ENCODE measurements at places on chromosomes 2 and 18.

GRCh38 chr2:240762971-240763370, 57.0 kb downstream of the KIF1A start:
- DNase-seq, result no peak

GRCh38 chr2:130300258-130300969, 42.3 kb upstream of the IMP4 start:
- no peak for DNase-seq

- no peak for DNase-seq
Measured at GRCh38 chr2:168514692-168515091, 58.6 kb downstream of the CERS6 start.

DNA sequence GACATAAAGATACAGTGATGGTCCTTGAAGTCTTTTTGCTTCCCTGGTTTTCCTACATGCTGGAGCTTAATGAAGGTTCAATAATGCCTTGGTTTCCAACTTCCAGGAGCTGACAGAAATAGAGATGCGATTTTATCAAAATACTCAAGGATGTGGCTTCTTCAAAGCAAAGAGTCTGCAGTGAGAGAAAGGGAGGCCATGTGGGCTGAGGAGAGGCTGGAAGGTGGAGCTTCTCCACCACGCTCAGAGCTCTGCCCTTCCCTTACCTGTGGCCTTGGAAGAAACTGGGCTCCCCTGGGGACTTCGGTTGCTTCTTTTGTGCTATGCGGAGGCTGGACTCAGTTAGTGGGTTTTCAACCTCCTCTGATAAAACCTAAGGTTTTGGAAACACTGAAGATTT, 175.0 kb upstream of the APCDD1 start:
- no peak for DNase-seq

GRCh38 chr18:36519358-36519757, 221.8 kb downstream of the FHOD3 start:
- DNase-seq, result no peak

DNA sequence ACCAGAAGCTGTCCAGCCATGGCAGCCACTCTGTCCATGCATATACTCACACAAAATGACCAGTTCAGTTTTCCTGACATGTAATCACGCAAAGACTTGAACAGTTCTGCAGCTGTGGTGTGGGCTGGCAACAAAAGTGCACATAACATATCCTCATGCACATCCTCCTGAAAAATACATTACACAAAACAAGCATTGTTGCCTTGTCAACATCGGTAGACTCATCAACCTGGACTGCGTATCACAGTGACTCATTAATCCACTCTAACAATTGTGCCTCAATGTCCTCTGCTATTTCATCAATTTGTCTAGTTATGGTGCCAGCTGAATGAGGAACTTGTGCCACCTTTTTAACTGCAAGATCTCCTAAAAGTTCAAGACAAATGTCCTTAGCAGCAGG, 19.5 kb downstream of the RBKS start:
- no peak for DNase-seq

- DNase-seq, result no peak
Measured at GRCh38 chr18:62918361-62918760, 203.0 kb downstream of the PHLPP1 start.

DNA sequence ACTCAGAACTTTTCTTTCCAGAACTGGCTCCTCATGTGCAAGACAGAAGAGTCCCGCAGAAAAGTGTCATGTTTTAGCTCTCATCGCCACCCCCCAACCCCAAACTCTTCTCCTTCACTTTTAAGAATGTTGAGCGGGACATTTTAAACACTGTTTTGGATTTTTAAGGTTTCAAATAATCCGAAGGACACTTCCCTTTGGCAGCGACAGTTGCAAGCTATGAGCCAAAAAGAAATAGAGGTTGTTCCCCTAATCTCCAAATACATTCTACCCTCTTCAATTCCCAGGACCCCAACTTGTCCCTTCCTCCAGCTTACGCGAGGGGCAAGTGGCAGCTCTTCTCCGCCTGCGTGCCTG, 678 bp upstream of the UBE2E3 start:
- DNase-seq, result no peak

GRCh38 chr18:34283506-34283905, 58.8 kb upstream of the NOL4 start:
- DNase-seq, result no peak

DNA sequence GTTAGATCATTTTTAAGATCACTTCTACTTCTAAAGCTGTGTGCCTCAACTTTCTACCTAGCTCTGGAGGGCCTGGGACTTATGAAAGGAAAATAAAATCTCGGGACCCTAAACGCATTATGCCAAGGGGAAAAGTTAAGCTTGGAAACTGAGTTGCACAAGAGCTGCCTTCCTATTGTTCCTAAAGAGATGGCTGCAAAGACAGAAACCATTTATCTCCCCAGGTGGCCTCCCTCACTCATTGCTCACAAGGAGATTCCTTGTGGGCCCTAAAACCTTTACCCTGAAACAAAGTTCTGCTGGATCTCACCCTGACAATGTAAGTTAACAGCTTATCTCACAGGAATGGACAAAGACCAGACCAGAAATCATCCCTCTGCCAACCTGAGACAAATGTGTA, 26.8 kb downstream of the TUBB6 start:
- no peak for DNase-seq

- no peak for DNase-seq
Measured at GRCh38 chr2:152343426-152343825, 8.5 kb downstream of the FMNL2 start.

- DNase-seq, result no peak
Measured at GRCh38 chr18:8800445-8800844, 95.1 kb downstream of the MTCL1 start.

- no peak for DNase-seq
Measured at GRCh38 chr2:2056531-2056930, 274.5 kb downstream of the MYT1L start.

DNA sequence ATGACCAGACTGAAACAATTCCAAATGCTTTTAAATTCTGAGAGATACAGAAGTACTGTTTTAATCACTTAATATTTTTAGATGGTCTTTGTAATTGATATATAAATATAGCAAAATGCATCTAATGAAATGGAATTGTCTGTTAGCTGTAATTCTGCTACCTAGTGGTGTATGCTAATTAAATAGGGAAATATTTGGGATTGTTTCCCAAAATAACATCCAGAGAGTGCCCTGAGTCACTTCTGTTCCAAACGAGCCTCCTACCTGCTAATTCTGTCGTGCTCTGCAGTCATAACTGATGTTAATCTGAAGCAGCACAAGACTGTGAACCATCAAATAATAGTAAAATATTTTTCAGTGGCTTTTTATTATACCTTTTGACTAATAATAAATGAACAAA, 71.4 kb upstream of the NOSTRIN start:
- no peak for DNase-seq

- DNase-seq, result no peak
Measured at GRCh38 chr18:5539391-5539790, 4.4 kb downstream of the EPB41L3 start.

DNA sequence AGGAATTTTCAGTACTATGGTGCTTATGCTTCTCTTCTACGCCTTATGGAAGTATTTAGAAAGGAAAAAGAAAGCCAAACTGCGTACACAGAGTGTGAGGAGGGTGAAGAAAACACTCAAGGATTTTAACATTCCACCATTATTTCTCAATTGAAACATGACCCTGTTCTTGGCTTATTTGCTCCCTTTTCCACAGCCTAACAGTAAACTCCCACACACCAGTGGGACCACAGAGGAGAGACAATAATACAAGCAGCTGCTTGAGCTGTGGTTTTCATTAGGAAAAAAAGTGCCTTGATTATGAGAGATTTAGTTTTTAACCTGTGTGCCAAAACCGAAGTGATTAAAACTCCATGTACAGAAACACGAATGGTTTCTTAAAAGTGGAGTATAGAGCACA, 134.3 kb downstream of the MEP1B start:
- no peak for DNase-seq

GRCh38 chr2:10864861-10865636, 46.7 kb upstream of the KCNF1 start:
- DNase-seq, result no peak

- no peak for DNase-seq
Measured at GRCh38 chr2:58700591-58700990, 459.5 kb upstream of the FANCL start.

GRCh38 chr2:148167855-148168254, 147.0 kb downstream of the MBD5 start:
- DNase-seq, result no peak

DNA sequence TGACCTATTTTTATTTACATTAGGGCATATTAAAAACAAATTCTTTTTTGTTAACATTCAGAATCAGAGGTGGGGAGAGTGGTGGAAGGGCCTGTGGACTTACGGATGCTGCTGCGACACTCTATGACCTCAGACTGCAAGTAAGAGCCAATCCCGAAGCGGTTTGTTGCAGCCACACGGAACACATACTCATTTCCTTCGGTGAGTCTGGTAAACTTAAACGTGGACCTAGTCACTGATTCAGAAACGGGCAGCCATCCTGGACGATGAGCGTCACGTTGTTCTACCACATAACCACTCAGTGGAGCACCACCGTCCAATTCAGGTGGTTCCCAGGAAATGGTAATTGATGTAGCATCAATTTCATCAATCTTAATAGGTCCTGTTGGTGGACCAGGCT, 61.9 kb downstream of the PLEKHA3 start:
- DNase-seq, result no peak

DNA sequence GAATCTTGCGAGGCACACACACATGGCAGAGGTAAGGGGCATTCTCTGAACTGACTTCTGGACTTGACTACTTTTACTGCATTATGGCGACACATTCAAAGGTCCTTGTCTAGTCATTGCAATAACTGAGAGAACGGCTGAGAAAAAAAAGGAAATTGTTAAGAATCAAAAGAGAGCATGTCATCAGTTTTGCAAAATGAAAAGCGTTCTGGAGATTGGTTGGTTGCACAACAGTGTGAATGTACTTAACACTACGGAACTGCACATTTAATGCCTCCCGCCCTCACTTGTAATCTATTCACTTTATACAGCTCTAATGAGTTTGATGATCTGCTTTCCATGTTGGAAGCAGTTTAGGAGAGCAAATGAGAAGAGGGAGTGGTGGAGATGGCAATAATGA, 68.5 kb upstream of the NFU1 start:
- no peak for DNase-seq

DNA sequence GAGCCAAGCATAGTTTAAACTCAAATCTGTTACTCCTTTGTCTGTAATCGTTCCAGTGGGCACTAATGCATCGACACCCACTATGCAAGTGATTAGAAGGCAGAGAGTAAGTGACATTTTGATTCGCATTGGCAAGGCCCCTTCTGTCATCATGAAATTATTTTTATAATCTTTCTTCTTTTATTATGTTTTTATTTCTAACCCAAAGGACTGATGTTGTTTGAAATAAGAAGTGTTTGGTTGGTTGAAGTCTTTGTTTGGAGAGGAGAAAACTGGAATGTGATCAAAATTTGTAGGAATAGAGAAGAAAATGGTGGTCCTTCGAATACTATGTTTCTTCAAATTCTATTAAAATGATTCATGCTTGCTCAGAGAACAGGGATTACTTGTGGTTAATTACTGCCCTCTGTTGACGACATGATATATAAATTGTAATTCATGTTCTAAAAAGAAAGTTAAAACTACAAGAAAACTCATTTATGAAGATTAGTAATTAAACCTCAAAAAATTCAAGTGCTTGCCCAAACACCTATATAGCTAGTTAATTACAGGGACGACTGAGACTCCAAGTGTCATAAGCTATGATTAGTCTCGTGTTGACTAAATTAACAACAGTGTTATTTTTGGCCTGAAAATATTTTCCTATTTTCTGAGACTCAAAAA, 26.4 kb upstream of the TFPI start:
- DNase-seq, result no peak

GRCh38 chr18:69866212-69866611, 81.5 kb downstream of the CD226 start:
- no peak for DNase-seq

GRCh38 chr18:3710712-3711301, 260.8 kb downstream of the TGIF1 start:
- no peak for DNase-seq

GRCh38 chr2:38997781-38998180, 108.1 kb downstream of the ARHGEF33 start:
- DNase-seq, result no peak

DNA sequence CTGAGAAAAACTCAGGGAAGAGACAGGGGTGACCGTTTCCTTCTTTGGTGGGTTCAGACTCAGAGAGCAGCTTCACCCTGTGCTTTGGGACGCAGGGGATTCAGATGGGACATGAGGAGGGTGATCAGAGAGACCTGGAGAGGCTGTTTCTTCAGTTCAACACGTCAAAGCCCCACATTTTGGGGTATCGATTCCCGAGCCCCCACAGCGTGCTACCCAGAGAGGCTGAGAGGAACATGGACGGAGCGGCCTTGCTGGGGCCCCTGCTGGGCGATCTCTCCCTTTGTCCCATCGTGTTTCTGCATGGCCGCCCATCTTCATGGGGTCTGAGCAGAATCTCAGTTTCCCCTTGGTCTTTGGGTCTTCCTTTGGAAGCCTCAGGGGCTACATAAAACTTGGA, 38.2 kb upstream of the PXDN start:
- DNase-seq, result no peak

DNA sequence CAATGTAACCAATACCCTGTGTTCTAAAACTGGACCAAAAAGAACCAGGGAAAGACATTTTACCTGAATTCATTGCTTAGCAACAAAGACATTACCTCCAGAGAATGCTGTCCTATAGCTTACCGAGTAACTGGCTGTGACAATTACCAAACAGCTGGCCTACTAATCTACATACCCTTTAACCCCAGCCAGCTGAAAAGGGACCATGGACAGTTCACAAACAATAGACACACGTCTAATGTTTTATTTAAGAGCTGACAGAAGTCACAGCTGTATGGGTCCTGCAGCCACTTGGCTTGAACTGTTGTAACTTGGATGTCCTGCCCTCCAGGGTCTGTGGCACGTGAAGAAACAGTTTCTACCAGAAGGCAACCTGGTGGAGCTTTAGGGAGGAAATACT, 130.1 kb upstream of the EFEMP1 start:
- no peak for DNase-seq

DNA sequence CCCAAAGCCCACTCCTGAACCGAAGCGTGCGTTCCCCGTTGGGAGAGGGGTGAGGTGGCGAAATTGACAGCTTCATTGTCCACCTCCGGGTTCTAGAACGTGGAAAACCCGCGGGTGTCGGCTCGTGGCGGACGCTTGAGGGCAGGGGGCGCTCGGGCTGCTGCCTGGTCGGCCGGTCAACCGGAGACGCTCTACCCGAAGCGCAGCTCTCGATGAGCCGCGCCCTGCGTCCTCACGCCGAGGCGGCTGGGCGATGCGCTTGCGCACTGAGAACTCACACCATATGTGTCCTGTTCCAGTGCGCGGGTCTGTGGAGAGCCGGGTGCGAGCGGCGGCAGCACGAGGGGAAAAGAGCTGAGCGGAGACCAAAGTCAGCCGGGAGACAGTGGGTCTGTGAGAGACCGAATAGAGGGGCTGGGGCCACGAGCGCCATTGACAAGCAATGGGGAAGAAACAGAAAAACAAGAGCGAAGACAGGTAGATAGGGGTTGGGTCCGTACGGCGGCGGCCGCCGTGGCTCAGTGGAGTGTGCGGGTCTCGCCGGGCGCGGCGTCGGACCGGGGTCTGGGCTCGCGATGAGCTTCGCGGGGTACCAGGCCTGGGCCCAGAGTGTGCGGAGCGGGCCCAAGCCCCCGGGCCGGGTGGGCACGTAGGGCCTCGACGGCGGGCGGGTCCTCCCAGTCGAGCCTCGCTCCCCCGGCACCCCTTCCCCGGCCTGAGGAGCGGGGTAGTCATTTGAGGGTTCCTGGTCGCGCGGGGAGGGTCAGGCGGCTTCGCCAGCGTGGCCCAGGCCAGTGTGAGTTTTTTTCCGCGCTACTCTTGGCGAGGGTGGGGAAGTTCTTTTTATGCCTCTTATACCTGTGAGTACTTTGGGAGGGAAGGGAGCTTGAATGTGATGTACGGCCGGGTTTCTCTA, at the start of gene EIF5B:
EIF5B (plus strand) TSS at position 277 of the 916 bp plus-strand sequence; CDS start at position 443, 166 bp downstream.
- peak; percentile 85 for DNase-seq

- DNase-seq, result no peak
Measured at GRCh38 chr18:79495591-79496071, 99.9 kb downstream of the NFATC1 start.

Measured in activated CD8-positive, alpha-beta memory T cell treated with anti-CD3 and anti-CD28 coated beads for 1 hour (primary cell).